ENCODE measurements at places on chromosomes 16 and 17.
A peak's percentile ranks its signal among the peaks of the same experiment; 100 is the strongest.

- no peak for DNase-seq
Measured at GRCh38 chr16:17440131-17440530, 30.6 kb downstream of the XYLT1 start.

DNA sequence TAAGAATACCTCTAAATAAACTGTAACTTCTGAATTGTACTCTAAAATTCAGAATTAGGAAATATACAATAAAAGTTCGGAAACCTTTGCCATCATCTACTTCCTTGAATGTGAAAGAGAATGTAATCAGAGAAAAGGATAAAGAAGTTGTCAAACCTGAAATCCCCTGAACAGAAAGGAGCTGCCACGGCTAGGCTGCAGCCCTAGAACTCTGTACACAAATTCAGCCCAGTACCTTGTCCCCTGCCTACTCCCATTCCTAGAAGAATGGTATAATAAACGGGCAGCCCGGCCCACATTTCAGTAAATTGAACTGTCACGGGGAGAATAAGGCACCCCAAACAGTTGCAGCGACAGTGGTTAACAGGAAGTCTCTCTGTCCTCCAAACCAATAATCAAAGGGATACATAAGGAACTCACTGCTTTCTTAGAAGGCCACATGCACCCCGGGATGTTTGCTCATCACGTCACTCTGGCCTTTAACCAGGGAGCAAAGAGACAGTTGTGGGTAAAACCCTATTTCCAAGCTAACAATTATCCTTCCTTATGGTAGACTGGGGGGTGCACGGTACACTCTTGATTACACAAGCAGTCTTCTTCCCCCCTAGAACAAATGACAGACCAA is 24.3 kb upstream of the RFFL start:
- DNase-seq, result peak; percentile 14

DNA sequence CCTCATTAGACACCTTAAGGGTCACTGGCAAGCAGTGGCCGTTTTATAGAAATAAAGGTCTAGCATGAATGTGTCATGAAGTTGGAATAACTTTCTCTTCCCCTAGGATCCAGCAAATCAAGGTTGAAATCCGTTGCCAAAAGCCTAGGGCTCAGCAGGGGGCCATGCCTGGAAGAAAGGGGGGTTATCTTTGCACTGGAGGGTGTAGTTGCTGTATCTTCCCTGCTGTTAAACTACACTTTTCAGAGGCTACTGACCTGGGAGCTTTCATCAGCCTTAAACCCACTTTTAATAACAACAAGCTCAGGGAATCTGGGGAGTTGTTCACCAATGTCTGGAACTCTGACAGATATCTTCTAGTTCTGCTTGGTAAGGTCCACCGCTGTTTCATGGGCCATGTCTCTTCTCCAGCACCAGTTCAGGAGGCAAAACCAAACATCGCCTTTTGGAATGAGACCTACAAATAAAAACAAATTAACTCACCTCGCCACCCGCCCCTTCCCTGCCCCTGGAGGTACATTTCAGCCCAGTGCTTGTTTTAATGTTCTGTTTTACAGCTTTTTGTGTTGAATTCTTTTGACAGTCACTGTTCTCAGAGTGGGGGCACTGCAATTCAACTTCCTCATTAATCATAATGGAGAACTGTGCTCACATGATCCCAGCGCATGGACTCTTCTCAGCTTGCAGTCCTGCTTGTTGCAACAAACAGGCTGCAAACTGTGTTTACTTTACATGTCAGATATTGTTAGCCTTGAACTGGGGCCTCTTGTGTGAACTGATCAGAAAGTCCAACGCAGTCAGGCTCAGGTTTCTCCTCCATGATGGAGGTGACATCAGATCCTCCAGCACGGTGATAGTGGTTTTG is 508.7 kb downstream of the KCNJ2 start:
- no peak for DNase-seq

DNA sequence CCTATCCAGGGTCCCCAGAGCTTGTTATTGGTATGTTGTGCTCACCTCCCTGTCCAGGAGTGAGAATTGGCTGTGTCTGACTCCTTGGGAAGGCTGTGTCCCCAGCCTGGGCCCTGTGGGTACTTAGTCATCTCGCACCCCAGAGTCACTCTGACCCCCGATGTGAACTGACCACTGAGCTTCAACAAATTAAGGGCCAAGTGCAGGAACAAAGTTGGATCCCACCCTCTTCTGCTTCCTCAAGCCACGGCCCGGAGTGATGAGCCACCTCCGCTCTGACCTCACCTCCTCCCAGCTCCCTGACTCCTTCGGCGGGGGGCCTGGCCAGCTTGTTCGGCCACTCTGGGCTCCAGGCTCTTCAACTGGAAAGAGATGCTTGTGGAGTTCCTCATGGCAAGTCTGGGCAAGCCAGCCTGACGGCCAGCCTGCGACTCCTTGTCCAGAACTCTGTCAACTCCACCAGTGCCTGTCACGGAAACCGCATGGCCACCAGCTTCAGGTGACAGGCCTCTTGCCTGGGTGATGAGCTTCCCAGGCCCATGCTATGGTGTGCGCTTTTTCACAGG is 22.3 kb upstream of the MPRIP start:
- no peak for DNase-seq

DNA sequence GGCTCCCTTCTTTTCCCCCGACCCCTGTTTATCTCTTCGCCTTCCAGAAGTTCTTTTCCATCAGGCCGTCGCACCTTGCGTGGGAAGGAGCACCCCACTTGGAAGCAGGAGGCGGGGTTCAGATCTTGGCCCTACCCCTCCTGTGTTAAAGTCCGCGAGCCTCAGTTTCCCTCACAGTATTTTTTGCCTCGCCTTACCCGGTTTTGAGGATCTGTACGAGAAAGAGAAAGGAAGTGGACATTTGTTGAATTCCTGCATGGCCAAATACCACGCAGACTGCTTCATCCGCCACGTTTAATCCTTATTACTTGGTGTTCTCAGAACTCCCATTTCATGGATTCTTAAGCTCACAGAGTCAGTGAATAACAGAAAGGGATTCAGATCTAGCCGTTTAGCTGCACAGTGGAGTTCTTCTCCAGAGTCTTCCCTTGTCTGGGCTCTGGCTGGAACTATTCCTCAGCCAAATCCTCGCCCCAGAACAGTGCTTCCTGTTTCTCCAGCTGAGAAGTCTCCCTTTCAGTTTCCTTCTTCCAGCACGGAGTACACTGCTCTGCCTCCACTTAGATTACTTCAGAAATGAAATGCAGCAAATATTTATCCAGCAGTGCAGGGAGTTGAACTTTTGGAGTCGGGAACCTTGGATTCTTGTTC is 590 bp downstream of the TMEM219 start:
- DNase-seq, result no peak

Measured in tibial nerve (tissue), 4 donors.